ENCODE measurements at places on chromosomes 1 and 21.

- DNase-seq = no peak
These were observed 170.1 kb upstream of the DAB1 start for GRCh38 chr1:57594002-57594401.

- peak; percentile 81 for DNase-seq
These were observed 23.4 kb downstream of the CSF1 start for GRCh38 chr1:109933856-109934711.

DNA sequence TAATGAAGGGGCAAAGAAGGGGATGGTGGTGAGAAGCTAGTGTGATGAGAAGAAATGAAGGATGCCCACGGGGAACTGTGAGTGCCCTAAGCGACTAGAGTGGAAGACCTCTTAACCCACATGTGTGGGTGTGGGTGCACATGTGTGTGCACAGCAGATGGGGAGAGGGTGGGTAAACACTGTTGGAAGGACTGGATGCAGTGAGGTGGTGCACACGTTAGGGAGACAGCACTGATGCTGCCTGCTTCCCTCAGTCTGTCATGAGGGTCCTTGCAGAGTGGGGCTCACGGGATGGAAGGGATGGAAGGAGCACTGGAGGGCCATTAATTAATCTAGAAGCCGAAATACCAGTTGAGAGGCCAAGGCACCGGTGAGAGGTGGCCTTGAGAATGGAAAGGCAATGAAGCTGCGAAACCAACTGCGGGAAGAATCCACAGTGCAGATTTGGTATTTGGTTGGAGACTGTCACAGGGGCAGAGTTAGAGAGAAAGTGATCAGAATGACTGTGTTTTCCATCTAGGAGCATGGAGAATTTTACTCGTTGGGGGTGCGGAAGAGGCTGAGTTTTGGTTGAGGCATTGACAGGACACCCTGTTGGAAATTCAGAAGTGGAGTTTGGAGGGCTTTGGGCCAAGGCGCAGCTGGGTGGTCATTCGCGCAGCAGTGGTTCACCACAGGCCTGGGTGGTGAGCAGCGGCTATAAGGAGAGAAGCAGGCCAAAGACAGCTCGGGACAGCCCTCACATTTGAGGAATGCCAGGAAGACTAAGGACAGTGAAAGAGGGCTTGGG is 15.8 kb downstream of the RCSD1 start:
- no peak for DNase-seq

DNA sequence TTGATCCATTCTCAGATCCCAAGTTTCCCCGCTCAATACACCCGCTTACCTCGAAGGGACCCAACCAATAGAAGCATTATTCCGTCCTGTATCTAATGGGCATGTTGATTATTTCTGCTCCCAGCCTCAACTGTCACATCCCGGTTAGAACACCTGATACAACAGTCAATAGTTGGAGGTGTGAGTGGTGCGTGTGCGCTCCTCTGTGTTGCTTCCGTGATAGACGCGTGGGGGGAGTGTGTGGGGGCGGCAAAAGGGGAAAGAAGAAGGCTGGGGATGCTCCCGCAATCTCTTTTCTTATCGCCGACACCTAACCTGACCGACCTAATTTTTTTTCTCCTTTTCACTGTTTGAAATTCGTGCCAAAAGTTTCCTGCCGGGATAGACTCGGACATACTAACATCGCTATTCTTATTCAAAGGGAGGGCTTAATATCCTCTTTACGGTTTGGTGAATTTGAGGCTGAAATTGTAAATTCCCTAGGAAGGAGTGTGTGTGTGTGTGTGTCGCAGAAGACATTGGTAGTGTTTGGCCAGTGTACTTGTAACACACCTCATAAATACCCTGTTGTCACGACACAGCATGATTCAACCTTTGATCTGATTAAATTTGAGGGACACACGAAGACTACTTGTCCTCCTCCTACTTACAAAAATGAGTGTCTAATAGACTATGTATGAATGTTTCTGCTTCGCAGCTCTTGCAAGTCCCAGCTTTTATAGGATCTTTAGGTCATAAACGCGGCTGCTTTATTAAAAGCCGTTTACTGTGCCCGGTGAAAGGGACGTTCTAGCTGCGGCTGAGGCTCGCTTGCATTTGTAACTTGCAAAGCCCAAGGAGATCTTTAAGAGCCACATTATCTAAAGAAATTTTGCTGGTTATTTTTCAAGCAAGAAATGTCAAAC is 1.5 kb upstream of the PROX1 start:
- DNase-seq = no peak

GRCh38 chr21:46082963-46083790 is 14.7 kb upstream of the COL6A2 start:
- no peak for DNase-seq

- no peak for DNase-seq
These were observed 12.1 kb upstream of the NDC1 start for GRCh38 chr1:53850082-53850673.

DNA sequence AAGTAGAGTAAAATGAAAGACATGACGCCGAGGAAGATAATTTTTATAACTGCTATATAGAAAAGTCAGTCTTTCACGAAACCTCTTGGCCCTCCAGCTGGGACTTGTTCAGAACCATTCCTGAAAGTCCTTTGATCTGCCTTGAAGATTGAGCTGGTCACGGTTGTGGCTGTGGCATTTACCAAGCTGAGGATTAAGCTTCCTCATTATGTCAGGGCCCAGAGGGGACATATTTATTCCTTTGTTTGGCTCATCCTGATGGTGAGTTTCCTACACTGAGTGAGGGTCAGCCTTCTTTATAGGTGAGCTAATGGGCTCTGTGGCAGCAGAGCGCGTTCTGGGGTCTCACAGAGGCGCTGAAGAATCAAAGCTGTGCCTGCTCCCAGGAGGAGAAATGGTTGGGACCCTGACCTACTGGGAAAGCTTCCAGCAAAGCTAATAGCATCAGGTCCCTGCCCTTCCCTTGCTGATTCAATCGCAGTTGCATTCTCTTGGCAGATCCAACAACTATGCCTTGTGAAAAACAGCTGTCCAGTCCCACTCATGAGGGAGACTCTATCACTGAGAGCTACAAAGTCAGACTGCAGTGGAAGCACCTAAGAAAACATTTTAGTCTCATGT is 43.2 kb upstream of the PBX1 start:
- DNase-seq = peak; percentile 37

DNA sequence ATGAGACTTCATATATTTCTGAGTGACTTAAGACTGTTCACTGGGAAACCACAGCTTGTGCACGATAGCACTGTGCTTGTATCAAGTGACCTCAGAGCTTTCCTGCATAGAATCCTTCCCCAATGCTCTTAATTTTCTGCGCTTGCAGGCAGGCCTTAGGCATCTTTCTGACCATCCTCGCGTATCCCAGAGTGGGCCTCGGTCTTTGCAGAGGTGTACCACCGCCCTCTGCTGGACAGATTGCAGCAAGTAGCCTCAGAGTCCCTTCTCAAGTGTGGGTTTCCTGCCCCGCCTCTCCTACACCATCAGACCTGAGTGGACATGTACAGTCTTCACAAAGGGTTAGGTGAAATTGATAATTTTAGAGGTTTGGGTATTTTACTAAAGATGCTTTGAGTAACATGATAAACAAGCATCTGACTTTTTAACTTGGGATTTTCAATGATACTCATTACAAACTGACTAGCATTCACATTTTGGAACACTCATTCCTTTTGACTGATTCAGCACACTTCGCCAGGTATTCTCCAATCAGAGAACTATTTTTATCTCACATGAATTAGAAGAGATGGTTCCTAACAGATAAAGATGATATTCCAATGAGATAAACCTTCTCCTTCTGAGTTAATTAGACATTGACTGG is 246.5 kb upstream of the USP25 start:
- DNase-seq = peak; percentile 94

- peak; percentile 98 for DNase-seq
These were observed 65.5 kb downstream of the NID1 start for GRCh38 chr1:235999259-235999925.

DNA sequence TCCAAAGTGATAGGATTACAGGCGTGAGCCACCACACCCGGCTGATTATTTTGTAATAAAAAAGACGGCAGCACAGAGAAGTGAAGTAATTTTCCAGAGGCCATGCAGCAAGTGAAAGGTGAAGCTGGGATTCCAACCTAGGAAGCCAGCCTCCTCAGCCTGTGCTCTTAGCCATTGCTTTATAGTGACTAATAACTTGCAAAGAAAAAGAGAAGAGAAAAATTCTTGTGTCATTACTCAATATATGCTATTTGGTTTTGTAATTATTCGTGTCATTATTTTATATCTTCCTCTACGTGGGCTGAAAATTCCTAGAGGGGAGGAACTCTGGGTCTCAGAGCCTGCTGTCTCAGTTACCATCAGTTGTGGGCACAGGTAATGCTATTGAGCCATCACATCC is 1.6 kb upstream of the IER5 start:
- DNase-seq = peak; percentile 58

- DNase-seq = peak; percentile 49
These were observed 128.8 kb downstream of the RRAGC start for GRCh38 chr1:38730511-38731397.

DNA sequence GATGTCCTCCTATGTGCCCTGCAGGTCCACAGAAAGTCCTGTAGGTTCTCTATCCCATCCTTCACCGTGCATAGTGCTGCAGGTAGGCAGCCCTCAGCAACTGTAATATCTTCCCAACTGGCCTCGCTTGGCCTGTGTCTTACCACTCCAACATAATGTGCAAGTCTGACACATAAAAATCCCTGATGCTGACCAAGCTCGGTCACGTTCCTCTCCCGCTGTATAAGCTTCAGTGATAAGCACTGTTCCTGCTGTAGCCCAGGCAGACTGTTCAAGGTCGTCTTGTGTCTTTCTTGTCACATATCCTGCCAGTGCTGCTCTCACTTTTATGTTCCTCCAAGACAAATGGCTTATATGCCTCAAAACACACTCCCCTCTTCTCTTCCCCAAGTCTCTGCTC is 19.4 kb upstream of the KCNE1 start:
- no peak for DNase-seq

DNA sequence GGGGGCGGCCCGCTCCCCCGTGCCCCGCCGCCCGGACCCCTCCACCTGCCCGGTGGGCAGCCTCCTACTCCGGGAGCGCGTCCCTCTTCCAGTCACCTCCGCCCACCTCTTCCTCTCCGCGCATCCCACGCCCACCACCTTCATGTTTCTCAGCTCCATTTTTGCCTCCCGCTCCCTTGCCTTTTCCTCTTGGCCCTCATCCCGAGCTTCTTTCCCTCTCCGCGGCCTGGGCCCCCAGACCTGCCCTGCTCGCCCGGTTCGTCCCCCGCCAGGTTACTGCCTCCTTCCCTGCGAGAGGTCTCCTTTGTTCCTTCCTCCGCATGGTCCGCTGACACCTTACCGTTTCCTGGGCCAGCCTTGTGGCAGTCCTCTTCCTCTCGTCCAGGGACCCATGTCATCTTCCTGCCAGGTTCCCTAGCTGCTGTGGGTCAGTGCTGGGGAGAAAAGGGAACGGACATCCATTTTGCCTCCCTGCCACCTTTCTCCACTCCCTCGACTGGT is 563 bp downstream of the QSOX1 start:
- no peak for DNase-seq

- DNase-seq = no peak
These were observed 491.0 kb downstream of the MATN1 start for GRCh38 chr1:30232288-30232899.

DNA sequence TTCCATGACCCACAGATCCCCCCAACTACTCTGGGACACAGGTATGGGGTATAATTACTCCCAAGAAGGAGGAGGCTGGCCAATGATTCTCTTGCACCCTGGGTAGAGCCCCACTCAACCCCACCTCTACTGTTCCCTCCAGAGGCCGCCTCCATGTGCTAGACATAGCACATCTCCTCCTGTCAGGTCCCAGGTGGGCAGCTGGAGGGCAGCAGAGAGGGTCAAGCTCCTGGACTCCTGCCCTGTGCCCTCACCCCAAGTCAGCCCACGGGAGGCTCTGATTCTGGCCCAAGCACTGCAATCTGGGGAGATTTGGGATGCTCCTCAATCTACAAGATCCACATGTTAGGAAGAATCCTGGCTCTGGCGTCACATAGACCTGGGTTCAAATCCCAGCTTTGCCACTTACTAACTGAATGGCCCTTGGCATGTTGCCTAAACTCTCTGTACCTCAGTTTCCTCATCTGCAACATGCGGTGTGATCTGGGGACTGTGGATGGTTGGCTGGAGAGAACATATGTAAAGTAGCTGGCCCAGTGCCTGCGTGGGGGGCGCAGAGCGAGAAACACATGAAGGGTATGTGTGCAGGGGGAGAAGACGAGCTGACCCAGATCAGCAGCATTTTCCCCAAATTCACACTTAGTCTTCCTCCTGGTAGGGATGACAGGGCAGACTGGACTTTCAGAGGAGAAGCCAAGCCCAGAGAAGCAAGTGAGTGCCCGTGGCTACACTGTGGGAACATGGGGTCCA is 23.2 kb downstream of the TNNT2 start:
- DNase-seq = no peak

DNA sequence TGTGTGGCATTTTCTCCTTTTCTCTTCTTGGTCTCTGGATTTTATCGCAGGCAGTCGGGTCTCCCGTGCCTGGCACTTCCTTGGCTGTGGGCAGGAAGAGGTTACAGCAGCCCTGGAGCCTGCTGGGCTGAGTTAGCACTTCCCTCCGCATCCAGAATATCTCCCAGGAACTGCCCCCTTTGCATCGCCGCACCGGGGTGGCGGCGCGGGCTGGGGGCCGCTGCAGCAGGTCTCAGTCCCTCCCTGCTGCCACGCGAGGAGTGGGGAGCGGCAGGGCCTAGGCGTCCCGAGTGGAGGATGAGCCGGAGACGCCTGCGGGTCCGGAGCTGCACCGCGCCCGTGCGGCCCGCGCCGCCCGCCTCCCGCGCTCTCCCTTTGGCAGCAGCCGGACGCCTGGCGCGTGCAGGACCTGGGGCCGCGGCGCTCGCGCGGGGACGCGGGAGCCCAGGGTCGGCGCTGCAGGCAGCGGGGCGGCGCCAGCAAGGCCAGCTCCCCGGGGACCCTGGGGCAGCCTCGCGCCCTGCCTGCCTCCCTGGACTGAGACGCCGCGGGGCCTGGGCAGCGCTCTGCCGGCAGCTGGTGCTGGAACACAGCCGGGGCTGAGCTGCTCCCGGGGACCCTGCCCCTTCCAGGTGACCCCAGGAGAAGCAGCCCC is 192.8 kb downstream of the PRDM2 start:
- peak; percentile 6 for DNase-seq

GRCh38 chr1:180837020-180837419 is 75.7 kb upstream of the KIAA1614 start:
- DNase-seq = no peak

DNA sequence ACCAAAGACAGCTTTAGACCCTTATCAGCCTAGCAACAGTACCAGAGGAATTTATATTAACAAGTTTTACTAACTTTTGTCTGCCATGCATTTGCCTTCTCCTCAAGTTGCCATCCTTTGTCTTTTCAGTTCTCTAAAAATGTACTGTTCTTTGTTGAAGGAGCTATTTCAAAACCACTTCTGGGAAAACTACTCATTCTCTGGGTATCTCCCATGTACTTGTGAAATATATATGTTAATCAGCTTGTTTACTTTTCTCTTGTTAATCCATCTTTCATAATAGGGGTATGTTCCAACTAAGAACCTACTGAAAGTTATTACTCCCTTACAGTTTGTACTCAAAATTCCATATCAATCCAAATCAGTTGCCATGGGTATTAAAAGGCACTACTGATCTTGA is 16.3 kb downstream of the DPYD start:
- peak; percentile 80 for DNase-seq

DNA sequence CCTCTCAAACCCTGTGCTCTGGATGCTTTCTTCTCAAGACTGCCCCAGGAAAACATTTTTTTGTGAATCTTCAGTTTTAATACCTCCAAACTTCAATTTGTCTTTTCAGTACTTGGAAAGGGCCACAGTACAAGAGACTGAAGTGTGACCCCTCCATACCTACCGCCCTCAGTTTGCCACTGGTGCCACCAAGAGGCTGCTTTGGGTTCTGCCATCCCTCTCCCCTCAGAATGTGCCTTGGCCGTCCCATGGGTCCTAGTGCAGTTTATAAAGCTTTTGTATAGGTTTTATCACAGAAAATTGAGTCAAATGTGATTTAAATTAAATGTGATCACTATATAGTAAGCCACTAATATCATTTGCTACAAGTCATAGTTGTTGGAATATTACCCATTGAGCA is 60.8 kb upstream of the PGD start:
- peak; percentile 58 for DNase-seq

Measured in cardiac fibroblast (primary cell).